ENCODE measurements at places on chromosomes 2 and 18.
A peak's percentile ranks its signal among the peaks of the same experiment; 100 is the strongest.

- DNase-seq, result no peak
These were observed 62.5 kb upstream of the CYP1B1 start for GRCh38 chr2:38138419-38138818.

DNA sequence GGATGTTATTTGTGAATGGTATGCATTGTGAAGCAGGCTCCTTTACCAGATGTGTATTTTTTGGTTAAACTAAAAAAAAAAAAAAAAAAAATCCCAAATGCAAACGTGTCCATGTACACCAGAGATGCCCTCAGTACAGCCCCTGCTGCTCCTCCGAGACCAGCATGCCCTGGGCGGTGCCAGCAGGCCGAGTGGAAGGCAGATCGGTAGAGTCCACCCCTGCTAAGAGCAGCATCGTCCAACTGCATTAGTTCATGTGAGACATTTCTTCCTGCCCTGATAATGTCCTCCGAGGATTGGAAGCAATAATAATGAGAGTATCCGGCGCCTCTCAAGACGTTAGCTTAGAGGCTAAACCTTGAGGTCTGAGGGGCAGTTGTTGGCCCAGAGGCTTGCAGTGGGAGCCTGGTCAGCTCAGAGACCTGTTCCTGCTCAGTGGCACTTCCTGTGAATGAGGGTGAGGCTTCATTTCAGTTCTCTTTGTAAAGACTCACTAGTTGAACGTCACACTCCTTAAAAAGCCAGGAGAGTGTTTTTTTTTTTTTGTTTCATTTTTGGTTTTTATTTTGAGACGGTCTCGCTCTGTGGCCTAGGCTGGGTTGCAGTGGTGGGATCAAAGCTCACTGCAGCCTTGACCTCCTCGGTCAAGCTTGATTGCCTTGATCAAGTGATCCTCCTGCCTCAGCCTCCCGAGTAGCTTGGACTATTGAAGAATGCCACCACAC, 5.6 kb downstream of the SLC66A3 start:
- DNase-seq, result no peak

GRCh38 chr2:134246154-134246874, 7.6 kb upstream of the MGAT5 start:
- DNase-seq, result no peak

- DNase-seq, result no peak
These were observed 430.6 kb upstream of the TNP1 start for GRCh38 chr2:217290467-217290866.

- no peak for DNase-seq
These were observed 6.9 kb upstream of the GYPC start for GRCh38 chr2:126649101-126649500.

- no peak for DNase-seq
These were observed 30.5 kb downstream of the LINC00305 start for GRCh38 chr18:64118406-64118805.

DNA sequence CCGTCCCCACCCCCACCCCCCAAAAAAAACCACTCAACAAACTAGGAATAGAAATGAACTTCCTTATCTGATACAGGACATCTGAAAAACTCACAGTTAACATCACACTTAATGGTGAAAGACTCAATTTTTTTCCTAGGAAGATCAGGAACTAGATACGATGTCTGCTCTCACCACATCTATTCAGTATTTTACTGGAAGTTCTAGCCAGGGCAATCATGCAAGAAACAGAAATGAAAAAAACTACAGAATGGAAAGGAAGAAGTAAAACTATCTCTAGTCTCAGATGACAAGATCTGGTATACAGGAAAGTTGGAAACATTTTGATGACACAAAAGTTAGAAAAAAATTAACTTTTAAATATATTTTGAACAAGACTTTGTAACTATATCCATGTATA, 114.4 kb upstream of the FZD5 start:
- DNase-seq, result no peak

GRCh38 chr18:44945888-44946401, 265.3 kb downstream of the SETBP1 start:
- no peak for DNase-seq

- no peak for DNase-seq
These were observed 11.7 kb downstream of the YIPF4 start for GRCh38 chr2:32289165-32289999.

GRCh38 chr18:70994116-70994515, 705.3 kb downstream of the SOCS6 start:
- no peak for DNase-seq

GRCh38 chr18:35407871-35408481, 30.8 kb upstream of the ZNF396 start:
- DNase-seq, result no peak

DNA sequence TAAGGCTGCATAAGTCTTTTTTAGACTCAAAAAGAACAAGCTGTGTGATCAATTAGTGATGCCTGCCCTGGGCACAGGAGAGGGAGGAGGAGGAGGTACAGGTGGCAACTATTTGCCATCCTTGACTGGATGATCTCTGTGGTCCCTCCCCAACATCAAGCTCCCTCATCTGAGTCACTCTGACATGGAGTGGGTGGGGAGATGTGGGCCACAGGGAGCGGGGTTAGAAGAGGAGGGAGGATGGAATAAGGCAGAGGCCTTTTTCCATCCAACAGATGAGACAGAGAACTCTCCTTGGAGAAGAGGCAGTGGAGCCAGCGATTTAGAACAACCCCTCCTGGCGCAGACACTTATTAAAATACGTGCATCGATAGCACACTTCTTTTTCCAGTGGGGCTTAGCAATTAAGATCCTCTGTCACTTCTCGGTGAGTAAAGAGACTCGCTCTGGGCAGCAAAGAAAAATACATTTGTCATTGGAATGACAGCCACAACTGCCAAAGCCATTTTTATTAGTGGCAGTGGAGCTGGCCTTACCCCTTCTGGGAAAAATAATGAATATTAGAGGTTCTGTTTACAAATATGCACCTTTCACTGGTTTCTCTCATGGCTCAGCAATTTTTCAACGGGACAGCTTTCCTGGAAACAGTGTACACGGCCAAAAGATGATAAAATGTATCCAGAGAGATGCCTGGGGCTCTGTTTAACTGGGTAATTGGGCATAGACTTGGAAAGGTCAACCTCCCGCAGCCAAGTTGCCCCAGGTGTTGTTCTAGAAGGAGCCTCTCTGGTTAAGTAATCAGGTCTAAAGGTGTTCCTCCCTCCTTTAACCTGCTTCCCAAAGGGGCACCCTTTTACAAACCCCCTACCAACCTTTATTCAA, 238.4 kb upstream of the CXCR4 start:
- no peak for DNase-seq

GRCh38 chr2:219107758-219108157, 47.0 kb upstream of the IHH start:
- no peak for DNase-seq

GRCh38 chr18:75723521-75724340, 296.2 kb upstream of the SMIM21 start:
- no peak for DNase-seq

GRCh38 chr2:119464981-119465380, 33.3 kb downstream of the TMEM37 start:
- no peak for DNase-seq

- no peak for DNase-seq
These were observed 61.8 kb downstream of the TBC1D8 start for GRCh38 chr2:101089419-101089818.

- DNase-seq, result no peak
These were observed 51.9 kb upstream of the PCBP1 start for GRCh38 chr2:70035344-70035844.

- no peak for DNase-seq
These were observed 109.1 kb upstream of the CYP1B1 start for GRCh38 chr2:38185012-38185491.

GRCh38 chr2:158502974-158503373, 46.2 kb downstream of the PKP4 start:
- no peak for DNase-seq

DNA sequence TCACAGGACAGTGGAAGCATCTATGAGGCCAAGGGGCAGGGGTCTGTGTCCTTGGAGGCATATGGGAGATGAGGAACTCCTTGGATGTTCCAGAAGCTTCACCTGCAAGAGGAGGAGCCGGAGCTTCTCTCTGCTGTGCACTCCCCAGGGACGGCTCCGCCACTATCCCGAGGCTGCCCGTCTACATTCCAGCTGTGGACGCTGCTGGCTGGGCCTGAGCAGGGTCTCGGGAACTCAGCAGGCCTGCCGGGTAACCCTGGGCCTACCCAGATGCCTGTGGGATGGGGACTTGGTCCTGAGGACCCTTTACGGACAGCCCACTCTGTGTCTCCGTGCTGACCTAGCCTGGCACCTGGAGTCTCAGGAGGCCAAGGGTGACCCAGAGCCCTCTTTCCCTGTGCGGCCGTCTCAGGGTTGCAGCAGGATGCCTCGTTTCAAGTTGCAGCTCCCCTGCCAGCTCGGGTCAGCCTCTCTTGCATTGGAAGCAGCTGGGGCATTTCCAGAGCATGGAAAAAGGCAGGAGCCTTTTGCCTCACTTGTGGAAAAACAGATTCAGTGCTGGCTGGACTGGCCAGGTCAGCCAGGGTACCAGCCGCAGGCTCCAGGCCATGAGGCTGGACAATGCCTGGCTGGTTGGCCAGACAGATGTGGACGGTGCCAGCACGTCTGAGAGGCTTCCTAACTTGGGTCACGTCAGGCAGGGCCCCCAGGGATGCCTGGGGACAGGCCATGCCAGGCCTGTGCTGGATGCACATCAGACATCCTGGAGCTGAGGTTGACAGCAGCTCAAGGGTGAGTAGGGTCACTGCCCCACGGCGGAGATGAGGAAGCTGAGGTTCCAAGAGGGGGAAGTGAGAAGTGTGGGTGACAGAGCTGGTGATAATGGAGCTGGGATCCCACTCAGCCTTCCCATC, 41.5 kb downstream of the SCTR start:
- peak; percentile 41 for DNase-seq

DNA sequence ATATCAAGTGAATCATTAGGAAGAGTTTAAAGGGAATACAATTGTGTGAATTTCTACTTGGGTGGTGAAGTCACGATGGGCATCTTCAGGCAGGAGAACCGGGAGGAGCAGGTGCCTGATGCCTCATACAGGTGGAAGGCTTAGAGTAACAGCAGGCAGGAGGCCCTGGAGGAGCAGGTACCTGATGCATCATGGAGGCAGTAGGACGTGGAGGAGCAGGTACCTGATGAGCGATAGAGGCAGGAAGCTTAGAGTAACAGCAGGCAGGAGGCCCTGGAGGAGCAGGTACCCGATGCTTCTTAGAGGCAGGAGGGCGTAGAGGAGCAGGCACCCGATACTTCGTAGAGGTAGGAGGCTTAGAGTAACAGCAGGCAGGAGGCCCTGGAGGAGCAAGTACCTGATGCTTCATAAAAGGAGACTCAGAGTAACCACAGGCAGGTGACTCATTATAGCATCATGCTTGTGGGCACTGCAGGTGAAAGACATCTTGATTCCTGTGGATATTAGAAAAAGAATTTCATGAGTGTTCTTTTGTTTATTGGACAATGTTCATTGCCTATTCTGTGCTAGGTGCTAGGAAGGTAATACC, 133.9 kb downstream of the ATP9B start:
- DNase-seq, result no peak

- DNase-seq, result no peak
These were observed 13.6 kb upstream of the CREB1 start for GRCh38 chr2:207516206-207516605.

- no peak for DNase-seq
These were observed 49.0 kb upstream of the BCL2L11 start for GRCh38 chr2:111071600-111072171.

DNA sequence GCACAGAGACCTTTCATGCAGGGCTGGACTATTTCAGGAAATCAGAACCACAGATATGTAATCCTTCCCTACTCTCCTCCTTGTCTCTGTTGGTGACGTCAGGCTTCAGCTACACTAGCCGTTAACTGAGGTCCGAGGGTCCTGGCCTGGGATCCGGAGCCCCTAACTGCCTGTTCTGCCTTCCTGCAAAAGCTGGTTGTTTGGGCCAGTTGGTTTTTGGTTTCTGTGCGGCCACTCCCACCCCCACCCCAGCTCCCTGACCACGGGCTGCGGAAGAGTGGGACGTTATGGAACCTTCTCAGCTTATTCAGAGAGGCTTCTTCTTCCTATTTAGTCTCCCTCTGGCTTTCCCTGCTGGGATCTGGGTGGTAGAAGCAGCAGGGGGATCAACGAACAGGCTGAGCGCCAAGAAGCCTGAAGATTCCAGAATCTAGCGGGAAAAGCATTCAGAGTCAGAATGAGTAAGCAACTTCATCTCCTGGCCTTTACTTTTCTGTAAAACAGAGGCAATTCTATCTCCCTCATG, 49.3 kb upstream of the ROCK2 start:
- DNase-seq, result no peak

DNA sequence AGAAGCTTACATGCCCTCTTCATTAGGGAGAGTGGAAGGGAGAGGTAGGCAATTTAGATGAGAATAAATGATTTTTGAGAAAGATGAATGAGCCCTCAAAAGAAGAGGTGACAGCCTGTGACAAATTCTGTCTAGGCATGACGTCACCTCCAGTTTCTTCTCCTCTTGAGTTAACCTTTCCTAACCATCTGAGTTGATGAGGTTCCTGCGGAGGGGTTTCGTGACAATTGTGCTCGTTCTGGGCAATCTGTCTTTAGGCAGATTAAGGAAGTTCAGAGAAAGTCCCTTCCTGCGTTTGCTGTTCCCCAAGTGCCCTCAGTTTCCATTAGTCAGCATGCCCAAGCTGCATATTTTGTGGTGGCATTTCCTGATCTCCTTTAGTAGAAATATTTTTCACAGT, 640.2 kb upstream of the SYT4 start:
- no peak for DNase-seq

GRCh38 chr2:63819765-63820717, 21.7 kb upstream of the UGP2 start:
- DNase-seq, result peak; percentile 49

- DNase-seq, result peak; percentile 45
These were observed 180.5 kb downstream of the DIS3L2 start for GRCh38 chr2:232142049-232142448.

GRCh38 chr2:197322724-197323720, 12.4 kb upstream of the ANKRD44 start:
- DNase-seq, result no peak

- DNase-seq, result no peak
These were observed 60.7 kb upstream of the KIF5C start for GRCh38 chr2:148814143-148814859.

- DNase-seq, result no peak
These were observed 124.1 kb downstream of the KLHL29 start for GRCh38 chr2:23509103-23509502.

DNA sequence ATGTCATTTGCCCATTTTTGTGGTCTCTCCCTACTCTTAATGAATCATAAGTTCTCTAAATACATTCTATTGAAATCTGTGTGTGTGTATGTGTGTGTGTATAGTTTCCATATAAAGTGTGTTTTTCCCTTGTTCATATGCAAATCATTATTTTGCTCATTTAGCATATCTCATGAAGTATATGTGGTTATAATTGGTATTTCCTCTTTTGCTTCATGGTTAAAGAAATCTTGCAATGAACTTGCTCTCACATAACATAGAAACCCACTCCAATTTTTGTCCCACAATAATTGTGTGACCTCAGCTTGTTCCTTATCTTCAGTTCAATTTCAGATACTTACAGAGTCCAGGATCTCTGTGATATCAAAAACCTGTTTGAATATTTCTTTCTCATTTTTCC, 1.2 kb downstream of the CPO start:
- no peak for DNase-seq

DNA sequence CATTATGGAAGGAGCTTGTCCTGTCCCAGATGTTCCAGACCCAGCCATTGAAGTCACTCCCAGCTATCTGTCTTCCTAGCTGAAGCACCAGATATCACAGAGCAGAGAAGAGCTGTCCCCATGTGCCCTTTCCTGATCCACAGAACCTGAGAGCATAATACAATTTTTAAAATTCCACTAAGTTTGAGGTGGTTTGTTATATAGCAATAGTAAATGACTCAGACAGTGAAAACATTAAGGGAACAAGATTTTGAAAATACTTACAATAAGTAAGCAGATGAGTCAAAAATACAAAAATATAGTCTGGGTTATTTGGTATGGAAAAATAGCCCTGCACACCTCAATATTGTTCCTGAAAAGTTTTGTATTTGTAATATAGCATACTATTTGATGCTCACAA, 85.8 kb upstream of the GLS start:
- no peak for DNase-seq
